ENCODE measurements at places on chromosomes 7 and 10.

GRCh38 chr7:1081336-1081735 is 6.6 kb upstream of the GPER1 start:
- DNase-seq = no peak

- no peak for DNase-seq
These were observed 85.9 kb downstream of the VTI1A start for GRCh38 chr10:112532956-112533355.

- DNase-seq = peak; percentile 6
These were observed 431.2 kb upstream of the IGFBP3 start for GRCh38 chr7:46352004-46352954.

- DNase-seq = no peak
These were observed 58.9 kb upstream of the ADO start for GRCh38 chr10:62745581-62745980.

- DNase-seq = peak; percentile 25
These were observed 417.2 kb upstream of the C7orf33 start for GRCh38 chr7:148173369-148173768.

- DNase-seq = peak; percentile 48
These were observed 335.3 kb downstream of the NRG3 start for GRCh38 chr10:82210331-82210730.

Data from globus pallidus (tissue), 1 donor.